ENCODE measurements at places on chromosomes 6 and 20.
A peak's percentile ranks its signal among the peaks of the same experiment; 100 is the strongest.

DNA sequence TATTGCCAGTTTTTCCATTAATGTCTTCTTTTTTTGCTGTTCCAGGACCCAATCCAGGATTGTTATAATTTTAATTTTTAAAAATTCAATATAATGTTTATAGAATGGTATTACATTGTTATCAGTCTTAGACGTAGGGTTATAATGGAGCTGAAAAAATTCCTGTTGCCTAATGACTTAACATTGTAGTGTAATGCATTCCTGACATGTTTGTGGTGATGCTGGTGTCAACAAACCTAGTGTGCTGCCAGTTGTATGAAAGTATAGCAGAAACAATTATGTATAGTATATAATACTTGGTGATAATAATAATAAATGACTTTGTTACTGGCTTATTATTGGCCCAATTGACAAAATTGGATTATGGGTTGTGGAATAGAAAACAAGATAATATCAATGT is 30.4 kb downstream of the KIZ start:
- DNase-seq, result no peak

DNA sequence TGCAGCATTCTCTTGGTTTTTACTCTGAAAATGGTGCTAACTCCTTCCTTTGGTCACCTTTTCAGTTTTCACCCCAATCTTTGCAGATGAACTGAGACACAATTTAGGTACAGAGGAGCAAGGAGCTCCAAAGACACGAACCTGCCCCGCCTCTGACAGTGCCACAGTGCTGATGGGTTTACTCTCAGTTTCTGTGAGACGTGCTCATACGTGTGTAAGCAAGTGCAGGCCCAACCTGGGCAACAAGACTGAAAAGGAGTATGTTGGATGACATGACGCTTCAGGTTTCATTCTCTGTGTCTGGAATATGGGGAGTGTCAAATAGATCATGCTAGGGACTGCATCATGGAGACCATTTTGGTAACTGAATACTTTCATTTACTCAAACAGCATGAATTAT is 334.3 kb upstream of the QKI start:
- DNase-seq, result no peak

DNA sequence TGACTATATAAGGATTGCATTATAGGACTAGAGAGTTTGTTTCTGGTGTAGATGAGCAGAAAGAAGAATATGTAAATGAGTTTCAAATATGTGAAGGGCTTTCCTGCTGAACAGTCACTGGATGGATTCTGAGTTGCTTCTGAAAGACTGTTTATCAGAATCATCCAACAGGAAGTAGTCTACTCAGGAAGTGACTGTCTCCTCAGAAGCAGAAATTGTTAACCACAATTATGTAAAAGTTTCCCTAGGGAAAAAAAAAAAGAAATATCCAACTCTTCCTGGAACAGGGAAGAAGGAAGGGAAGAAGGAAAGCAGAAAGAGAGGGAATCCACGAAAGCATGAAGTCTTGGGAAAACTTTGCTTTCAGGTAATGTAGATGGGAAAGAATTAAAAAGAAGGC is 138.9 kb downstream of the TENT5A start:
- no peak for DNase-seq

DNA sequence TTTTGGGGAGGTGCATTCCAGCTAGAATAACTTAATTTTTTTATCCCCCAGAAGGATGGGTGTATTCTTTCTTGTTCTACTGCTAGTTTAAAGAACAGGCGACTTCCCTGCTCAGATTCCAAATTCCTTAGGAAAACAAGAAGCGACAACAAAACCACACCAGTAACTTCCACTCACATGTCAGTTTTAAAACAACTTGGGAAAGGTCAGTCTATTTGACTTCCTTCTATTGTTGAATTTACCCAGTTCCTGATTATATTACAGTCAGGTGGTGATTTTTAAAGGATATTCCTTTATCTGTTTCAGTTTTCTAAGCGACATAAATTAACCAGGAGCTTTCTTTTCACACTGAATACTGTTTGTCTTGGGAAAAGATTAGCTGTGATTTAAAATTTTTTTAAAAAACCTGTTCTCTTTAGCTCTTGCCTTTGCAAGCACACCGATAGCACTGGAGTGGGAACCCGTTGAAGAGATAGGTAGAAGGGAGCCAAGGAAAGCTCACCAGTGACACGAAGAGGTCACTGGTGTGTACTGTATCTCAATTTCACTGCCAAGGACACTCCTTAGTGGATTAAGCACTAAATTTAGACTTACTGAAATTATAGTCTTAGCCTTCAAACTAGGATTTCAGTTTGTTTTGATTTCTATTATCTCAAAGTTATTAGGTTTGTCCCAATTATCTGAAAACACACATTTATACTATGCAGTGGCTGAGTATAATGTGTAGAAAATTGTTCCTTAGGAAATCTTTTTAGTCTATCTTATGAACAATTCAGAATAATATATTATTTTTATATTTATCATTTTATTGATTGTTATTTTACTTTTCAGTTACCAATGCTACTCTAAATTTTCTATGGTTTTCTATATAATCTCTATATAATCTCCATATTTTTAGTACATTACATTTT is 22.3 kb downstream of the MARCKS start:
- DNase-seq, result no peak

DNA sequence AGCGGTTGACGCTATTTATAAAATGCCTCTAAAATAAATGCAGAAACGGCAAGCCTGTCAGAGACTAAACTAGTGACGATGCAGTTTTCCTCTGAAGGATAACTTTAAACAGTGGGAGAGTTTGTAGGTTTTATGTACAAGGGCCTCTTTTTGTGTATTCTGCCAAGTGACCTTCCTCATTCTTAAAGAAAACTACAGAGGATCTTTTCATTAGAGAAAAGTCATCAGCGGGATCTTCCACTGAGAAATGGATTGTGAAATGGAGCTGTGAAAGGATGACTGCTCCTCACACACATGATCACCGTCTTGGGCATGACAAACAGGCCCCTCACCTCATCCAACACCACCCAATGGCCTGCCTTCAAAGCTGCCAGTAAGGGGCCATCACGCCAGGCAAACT is 89.0 kb upstream of the LYRM2 start:
- DNase-seq, result no peak

DNA sequence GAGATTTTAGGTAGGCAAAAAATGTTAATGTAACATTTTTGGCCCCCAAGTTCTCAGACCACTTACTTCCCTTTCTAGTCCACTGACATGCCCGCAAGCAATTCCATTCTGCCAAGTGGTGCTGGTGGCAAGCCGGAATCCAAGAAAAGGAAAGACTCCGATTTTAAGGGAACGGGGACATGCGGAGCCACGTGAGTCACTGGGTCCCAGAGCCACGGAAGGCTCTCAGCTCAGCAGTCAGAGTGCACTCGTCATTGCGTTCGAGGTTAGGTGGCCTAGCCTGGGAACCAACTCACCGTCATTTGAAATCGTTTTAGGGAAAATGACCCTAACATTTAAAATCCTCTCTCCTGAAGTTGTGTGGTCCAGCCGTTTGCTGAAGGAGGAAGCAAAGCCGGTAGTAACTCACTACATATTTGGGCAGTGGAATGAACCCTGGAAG is 711 bp upstream of the SIRT5 start:
- DNase-seq, result no peak

DNA sequence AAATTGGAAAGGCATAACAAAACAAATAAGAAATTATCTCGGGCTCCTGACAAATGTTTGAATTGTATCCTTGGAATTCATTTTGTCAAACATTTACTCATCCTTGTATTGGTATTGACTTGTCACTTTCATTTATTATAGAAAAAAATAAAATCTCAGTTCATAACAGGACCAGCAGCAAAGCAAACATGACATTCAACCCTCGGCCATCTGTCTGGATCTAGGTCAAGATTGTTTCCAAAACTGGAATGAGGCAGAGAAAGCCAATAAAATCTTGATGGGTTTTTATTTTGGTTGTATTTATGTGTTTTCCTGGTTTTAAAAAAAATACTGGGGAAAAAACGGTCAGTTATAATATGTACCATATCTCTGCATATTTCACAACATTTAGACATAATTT is 42.9 kb upstream of the FABP7 start:
- DNase-seq, result no peak

- DNase-seq, result no peak
Observed at GRCh38 chr20:52259295-52259694, 67.7 kb upstream of the ZFP64 start.

DNA sequence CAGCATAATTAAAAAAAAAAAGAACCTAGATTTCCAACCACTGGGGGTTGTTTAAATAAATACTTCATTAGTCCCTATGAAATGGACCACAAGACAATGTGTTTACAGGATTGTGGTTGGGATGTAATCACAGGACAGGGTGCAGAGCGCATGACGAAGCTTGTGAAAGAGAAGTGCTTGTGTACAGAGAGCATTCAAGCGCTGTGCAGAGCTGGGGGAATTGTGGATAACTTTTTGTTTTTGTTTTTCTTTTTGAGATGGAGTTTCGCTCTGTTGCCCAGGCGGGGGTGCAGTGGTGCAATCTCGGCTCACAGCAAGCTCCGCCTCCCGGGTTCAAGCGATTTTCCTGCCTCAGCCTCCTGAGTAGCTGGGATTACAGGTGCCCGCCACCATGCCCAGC is 22.3 kb downstream of the LAMA5 start:
- no peak for DNase-seq

GRCh38 chr6:133542056-133542821 is 301.1 kb downstream of the EYA4 start:
- DNase-seq, result no peak

DNA sequence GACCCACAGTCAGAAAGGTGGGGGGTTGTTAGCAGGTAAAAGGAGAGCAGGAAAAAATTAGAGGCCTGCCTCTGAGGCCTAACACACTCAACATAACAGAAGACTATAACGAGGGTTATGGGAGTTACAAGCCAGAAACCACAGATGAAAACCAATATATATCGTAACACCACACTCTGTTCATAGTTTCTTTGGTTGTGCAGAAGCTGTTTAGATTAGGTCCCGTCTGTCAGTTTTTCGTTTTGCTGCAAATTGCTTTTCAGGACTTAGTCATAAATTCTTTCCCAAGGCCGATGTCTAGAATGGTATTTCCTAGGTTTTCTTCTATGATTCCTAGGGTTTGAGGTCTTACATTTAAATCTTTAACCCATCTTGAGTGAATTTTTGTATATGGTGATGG is 3.7 kb upstream of the MAP3K5 start:
- no peak for DNase-seq

DNA sequence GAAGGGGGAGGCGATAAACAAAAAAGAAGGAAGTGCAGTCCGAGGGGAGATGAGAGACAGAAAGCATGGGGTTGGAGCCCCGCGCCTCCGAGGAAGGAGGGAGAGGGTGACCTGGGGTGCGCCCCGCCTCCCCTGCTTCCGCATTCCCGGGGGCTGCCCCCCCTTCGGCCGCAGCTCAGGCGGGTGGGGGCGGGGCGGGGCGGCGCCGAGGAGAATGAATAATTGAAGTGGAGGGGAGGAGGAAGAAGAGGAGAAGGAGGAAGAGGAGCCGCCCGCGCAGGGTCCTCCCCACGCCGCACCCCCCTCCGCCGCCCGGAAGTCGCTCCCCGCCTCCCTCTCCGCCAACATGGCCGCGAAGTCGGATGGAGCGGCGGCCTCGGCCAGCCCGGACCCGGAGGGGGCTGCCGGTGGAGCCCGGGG is at the start of gene XKR7:
Gene XKR7, plus strand, starts transcription at position 322 of the 420 bp plus-strand sequence. Its CDS starts 25 bp downstream, at position 347.
- no peak for DNase-seq

DNA sequence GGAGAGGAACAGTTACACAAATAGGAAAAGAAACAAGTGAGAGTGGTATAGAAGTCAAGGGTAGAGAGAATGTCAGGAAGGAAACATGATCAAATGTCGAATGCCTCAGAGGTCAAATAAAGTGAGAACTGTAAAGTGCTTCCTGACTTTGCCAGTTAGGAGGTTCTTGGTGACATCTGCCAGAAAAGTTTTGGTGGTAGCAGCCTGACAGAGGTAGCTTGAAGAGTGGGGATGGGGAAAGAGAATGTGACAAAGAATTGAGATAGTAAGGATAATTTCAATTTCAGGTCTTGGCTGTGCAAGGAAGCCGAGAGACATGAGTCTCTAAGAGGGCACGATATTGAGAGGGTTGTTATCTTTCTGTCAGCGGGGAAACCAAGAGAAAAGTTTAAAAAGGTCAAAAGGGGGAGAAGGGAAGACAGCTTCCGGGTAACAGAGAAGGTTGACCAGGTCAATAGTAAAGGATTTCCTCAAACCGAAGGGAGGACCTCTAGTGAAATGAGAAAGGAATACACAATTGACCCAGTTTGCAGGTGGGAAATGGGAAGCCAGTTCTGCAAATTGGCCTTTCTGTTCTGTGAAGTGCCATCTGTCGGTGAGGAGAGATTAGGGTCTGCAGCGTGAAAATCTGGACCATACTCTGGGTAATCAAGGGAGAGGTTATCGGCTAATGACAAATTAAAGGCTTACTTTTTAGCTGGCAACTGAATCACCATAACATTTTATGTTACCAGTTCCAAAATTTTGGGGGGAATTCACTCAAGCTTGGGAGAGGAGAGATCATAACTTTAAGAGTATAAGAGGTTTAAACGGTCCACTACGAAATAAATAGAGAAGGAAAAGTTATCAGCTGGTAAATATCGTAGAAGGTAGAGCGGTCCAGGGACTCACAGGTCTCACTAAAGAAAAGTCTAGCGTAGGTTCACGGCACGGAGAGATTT is 973 bp upstream of the BRD2 start:
- no peak for DNase-seq

DNA sequence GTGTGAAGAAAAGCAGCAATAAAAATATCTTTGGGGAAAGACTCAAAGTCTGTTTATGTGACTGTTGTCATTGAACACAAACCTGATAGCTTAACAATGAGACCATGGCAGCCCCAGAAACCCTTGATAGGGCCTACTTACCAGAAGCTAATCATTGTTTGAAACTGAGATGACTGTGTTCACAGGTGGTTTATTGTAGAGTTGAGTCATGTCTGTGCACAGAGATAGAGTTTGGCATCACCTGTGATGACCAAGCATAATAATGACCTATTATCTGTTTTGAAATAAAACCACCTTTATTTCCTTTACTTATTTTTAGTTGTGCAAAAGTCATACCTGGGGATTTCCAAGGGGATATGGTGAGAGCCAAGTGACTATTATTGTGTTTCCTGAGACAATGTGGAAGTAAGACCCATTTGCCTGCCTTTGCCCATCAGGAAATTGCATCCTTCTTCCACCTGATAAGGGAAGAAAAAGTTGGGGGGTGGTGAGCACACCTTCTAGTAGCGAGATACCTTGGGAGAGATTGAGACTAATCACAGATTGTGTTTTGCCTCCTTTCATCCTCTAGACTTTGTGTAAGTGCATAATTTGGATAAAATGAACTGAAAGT is 456.9 kb upstream of the JAG1 start:
- DNase-seq, result no peak

GRCh38 chr20:34458631-34459030 is 57.6 kb upstream of the DYNLRB1 start:
- DNase-seq, result no peak

GRCh38 chr6:33488339-33488738 is 34.0 kb downstream of the ZBTB9 start:
- DNase-seq, result no peak

DNA sequence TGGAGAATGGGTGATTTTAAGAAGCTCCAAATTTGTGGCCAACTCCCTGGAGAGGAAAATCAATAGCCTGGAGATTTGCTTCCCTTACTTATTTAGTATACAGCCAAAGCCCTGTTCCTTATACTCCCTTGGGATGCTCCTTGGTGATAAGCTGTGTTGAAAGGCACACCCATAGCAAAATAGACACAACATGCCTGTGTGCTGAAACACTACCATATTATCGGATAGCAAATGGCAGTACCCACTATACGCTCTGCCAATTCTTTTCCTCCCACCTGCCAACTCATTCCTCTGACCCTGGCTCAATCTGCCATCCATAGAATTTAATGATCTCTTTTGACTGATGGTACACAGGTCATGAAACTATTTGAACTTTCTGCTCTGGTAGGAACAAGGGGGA is 98.2 kb downstream of the CLIC5 start:
- DNase-seq, result no peak

GRCh38 chr6:43506667-43507471 is 3.3 kb downstream of the LRRC73 start:
- peak; percentile 65 for DNase-seq

Data from stimulated activated CD4-positive, alpha-beta T cell treated with anti-CD3 and anti-CD28 coated beads, TNF-alpha, amount 100 ng/mL, for 1 hour (primary cell).